ENCODE measurements at places on chromosomes 11 and 22. TPM values are rescaled to one million over a fixed set of nuclear protein-coding genes. Genes with fewer than 3 reads are reported as not detected.

GRCh38 chr11:78079232-78080083 is at the start of gene NDUFC2:
Gene NDUFC2 (minus strand): TSS chr11:78079862. CDS start chr11:78079744, 118 bp downstream.
- peak; percentile 83 for DNase-seq

DNA sequence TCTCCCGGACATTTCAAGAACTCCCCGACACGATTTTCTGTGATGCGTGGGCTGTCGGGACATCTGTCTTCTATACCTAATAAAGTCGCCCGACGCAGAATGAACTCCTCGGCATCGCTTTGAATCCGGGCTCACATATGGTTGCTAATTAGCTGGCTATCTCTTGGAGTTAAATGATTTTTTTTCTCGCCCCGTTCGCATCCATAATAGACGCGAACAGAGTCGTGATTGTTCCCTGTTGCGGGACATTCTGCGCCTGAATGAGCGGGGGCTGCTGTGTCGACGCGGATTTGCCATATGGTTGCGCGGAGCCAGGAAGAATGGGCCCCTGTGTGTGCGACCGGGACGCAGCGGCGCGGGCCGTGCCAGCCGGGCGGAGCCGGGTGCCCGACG is 16.4 kb downstream of the CDKN1C start:
- DNase-seq, result no peak

The BIRC3 gene
- 26.1 TPM for total RNA-seq

The IRAG1 gene
- total RNA-seq, result 7.5 TPM

DNA sequence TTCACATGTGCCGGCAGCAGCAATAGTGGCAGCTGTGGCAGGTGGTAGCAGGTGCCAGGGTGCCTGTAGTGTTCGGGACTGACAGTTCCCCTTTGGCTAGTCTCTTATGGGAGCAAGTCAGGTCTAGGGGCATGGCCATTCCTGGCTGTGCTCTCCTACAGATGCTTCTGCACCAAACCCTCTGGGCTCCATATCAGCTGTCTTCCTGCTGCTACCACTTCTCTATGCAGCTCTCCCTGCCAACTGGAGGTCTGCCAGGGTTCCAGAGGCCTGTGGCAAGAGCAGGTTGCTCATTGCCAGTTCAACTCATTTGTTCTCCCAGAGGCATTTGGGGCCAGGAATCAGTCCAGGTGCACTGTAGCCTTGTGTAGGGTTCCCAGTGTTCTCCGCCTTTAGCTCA is 473.7 kb downstream of the JRKL start:
- DNase-seq, result no peak

The HEPHL1 gene
- not detected for total RNA-seq

- DNase-seq, result no peak
These were observed 1.1 kb downstream of the OOSP4B start for GRCh38 chr11:60018058-60018457.

- no peak for DNase-seq
These were observed 89.9 kb upstream of the OR5AK2 start for GRCh38 chr11:56898856-56899255.

The ALG8 gene
- 32.7 TPM for total RNA-seq

DNA sequence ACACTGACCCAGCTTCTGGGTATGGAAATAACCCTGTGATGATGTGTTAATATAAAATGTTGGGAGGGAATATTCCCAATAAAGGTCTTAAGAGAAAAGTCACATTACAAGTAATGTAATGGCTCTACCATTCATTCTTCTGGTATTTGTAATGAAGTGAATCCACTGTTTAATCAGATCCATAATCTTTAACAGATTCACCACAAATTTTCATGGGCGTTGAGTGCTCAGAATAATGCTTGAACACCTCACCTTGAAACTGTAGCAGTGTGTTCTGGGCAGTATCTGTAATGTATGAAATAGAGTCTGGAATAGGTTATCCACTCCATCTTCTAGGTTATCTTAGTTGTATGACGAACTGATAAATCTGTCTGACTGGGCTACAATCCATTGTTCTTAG is 26.6 kb upstream of the CRTAM start:
- no peak for DNase-seq

DNA sequence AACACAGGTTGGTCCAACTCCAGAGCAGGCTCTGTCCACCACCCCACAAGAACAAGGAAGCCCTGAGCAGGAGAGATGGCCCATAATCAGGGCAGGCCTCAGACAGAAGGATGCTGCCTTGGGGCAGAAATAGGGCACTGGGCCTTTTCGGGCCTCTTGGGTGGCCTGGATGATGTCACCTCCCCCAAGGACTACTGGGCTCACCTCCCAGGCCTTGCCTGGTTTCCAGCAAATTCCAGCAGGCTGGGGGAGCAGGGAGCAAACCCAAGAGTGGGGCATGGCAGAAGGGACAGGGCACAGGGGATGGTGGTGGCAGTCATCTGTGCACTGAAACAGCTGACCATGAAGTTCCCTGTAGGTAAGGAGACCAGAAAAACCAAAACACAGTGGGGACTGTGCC is 5.3 kb upstream of the NAA40 start:
- no peak for DNase-seq

GRCh38 chr11:117160826-117161225 is 16.7 kb downstream of the PAFAH1B2 start:
- DNase-seq, result no peak

The MB gene
- 2.1 TPM for total RNA-seq

The KCNQ1 gene
- total RNA-seq, result 15.5 TPM

The FGF3 gene
- not detected for total RNA-seq

- no peak for DNase-seq
These were observed 56.6 kb upstream of the LIN7C start for GRCh38 chr11:27563201-27563600.

GRCh38 chr11:103326070-103326794 is 217.0 kb downstream of the DYNC2H1 start:
- peak; percentile 48 for DNase-seq

DNA sequence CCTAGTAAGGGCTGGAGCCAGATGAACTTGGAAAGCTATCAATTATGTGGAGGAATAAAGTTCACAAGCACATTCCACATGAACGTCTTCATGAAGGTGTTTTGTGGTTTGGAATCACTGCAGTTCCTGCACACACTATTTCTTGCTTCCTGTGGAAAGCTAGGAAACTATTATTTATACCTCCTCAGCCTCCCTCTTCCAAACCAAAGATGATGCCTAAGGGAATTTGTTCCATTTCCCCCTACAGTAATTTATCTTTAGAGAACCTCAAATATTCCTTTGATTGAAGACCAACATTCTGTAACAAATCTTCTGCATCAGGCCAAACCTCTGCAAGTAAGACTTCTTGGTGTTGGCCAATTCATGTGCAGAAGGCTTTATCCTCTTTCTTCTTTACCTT is 115.8 kb upstream of the ARHGAP20 start:
- no peak for DNase-seq
